Endothelial cell (in vitro differentiated cells): ENCODE measurements at places on chromosomes 5 and 9.

- DNase-seq: no peak
These were observed 102.8 kb downstream of the KCTD16 start for GRCh38 chr5:144273232-144274027.

DNA sequence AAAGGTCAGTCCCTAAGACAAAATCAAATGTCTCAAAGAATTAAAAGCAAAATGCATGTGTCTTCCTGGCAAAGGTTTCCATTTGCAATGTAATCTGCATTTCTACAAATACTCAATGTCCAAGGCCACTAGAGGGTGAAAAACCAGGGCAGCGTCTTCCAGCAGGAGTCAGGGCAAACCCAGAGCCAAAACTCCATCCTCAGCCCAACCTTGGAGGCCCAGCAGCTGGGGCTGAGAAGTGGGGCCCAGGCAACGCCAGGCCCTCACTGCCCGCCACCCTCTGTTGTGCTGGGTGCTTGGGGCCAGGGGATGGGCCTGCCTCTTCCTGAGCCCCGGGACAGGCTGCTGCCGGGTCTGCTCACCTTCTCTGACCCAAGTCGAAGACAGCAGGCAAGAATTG, 200.1 kb downstream of the PAX5 start:
- no peak for DNase-seq

DNA sequence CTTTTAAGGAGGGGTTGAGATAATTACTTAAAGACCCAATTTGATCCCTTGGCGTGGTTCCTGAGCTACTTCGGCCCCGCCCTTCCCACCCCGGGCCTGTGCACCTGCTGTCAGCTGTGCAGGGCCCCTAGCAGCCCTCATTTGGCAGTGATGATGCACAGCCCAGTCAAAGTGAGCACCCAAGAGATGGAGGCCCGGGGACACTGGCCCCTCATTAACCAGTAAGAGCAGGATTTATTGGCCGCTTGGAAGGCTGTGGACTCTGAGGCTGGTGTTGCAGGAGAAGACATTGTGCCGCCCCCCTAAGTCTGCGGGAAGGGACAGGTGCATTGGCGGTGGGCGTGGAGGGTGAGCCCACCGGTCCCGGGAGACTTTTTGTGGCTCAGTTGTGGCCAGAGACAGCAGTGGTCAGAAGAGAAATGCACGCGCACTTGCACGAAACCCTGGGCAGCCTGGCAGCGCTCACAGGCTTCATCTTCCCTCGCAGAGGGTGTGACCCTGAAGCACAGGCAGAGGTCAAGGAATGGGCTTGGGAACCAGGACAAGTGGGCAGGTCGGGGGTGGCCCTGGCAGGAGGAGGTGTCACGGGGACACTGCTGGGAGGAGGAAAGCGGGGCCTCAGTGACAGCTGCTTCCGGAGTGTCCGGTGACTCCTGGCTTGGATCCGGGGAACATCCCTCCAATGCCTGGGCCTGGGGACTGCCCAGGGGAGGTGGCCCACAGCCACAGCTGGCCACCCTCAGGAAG, 74.0 kb upstream of the RXRA start:
- DNase-seq: no peak

DNA sequence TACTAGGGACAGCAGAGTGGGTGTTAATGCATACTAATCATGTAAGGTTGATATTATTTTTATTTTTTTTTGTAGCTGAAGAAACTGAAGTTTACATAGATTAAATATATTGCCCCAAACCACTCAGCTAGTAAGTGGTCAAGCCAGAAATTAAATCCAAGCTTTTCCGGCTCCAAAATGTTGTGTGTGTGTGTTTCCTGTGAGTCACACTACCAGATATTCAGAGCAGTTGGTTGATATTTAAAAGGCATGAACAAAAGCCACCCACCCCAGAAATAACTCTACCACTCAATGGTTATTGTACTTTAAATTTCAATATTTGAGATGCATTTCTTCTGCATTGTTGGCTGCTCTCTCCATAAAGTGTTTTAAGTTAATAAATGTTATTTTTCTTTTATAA, 29.5 kb downstream of the KCNN2 start:
- no peak for DNase-seq

DNA sequence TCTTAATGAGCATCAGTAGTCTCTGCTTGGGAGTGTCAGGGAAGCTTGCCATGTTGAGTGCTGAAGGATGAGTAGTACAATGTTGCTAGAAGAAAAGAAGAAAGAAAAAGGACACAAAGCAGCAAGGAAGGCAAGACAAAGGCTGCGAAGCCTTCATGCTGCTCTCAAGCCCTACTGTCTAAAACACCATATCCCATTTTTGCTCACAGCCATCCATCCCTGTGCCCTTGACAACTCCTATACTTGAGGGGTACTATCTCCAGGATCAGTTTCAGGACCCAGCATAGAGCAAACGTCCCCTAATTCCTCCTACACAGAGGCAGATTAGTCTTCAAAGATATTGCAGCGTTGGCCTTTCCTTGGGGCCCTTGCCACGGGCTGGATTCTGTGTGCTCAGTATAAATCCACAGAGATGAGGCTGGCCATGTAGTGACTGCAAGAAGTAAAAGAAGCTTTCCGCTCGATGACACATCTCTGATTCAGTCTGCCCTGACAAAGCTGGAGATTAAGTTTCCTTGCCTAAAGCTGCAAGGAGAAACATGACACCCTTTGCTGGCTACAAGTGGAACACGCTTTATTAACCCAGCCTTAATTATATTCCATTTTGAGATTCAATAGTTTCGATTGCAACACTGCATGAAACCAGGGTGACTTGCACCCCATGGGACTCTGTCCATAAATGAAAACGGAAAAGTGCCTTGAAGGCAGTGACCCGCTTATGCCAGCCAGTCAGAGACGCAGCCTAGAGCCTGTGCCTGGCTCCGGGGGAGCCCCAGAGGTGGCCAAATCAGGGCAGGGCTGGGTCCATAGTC, 304.6 kb downstream of the ACTL7B start:
- no peak for DNase-seq

- no peak for DNase-seq
These were observed 23.3 kb upstream of the ABLIM3 start for GRCh38 chr5:149117970-149118369.

GRCh38 chr5:150598821-150599273, 41.6 kb upstream of the SYNPO start:
- DNase-seq: no peak

- no peak for DNase-seq
These were observed 161.0 kb downstream of the SLC25A46 start for GRCh38 chr5:110899566-110900412.
